ENCODE measurements at places on chromosomes 4 and X.

DNA sequence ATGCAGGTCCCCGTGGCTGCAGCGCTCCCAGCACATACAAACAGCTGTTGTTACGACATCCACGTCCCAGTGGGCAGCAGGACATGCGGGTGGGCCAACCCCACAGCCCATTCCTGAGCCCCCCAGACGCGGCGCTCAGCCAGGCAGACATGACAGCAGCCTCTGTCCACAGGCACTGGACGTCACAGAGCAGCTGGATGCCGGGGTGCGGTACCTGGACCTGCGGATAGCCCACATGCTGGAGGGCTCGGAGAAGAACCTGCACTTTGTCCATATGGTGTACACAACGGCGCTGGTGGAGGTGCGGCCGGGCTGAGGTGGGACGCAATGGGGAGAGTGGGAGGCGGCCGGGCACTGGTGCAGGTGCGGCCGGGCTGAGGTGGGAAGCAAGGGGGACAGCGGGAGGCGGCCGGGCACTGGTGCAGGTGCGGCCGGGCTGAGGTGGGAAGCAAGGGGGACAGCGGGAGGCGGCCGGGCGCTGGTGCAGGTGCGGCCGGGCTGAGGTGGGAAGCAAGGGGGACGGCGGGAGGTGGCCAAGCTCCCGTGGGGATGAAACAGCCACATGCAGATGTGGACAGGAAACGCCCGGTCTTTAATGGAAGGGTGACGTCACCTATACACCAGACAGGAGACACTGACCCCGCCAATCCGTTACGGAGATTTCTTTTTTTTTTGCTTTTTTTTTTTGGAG is 9.4 kb downstream of the PLCXD1 start:
- no peak for DNase-seq

GRCh38 chr4:11469650-11470437 is 41.1 kb upstream of the HS3ST1 start:
- DNase-seq = no peak

DNA sequence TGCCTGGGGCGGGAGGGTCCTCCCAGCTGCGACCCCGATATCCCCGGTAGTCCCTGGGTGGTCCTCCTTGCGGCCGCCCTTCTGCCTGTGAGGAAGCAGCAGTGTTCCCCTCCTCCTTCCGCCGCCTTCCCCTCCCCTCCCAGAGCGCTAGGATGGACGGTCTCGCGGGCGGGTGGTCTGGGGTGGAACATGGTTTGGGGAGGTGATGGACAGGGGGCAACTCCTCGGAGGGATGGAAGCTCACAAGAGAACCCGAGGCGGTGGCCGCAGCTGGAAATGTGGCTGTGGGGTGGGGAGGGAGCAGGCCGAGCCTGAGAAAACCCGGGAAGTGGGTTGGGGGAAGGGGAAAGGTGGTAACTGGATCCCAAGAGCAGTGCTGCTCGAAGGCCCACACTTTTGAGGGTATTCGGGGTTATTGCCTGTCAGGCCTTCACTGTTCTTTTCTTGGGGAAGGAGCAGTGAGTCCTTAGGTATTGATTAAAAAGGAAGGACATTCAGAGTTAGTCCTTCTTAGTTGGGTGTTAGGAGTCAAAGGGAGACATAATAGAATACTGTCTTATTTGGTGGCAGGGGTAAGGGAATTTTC is 581 bp downstream of the UBE2K start:
- DNase-seq = peak; percentile 36

GRCh38 chr4:120070196-120070595 is 3.5 kb upstream of the MAD2L1 start:
- no peak for DNase-seq

DNA sequence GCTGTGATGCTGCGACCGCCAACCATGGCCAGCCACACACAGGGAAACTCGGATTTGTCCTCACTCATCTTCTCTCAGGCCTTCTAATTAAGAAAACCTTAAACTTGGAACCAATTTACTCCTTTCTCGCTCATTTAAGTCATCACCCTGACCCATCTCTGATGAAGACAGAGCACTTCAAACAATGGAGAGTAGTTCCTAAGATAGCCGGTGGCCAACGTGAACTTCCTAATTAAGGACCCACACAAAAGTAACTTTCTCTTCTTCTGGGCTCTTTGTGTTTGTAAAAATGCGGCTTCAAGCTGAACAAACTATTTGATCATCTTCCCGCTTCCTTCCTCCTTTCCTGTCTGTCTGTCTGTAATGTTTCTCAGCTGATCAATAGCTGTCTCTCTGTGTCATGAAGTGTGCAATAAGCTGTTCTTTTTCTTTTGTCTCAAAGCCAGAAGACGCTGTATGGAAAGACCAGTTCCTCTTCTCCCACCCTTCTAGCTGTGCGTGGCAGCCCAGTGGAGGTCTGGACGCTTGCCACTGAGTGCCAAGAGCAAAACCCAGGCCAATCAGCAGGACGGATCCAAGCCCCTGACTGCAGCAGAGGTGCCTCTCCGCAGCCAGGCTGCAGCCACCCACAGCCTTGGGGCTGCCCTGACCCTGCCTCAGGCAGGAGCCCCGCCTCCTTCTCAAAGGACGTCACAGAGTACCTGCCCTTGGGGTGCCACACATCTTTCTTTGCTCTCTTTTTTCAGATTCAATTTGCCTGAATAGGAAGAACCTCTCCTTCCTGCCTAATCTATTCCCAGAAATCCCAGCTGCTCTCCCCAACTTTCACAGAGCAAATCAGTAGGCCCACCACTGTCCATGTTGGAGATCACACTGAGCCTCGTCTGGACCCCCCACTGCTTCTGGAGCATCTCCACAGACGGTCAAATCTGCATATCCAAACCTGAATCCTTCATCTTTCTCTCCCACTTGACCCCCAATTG is 59.3 kb downstream of the MAML3 start:
- peak; percentile 70 for DNase-seq

GRCh38 chr4:126973201-126973600 is 659.6 kb upstream of the INTU start:
- DNase-seq = no peak

DNA sequence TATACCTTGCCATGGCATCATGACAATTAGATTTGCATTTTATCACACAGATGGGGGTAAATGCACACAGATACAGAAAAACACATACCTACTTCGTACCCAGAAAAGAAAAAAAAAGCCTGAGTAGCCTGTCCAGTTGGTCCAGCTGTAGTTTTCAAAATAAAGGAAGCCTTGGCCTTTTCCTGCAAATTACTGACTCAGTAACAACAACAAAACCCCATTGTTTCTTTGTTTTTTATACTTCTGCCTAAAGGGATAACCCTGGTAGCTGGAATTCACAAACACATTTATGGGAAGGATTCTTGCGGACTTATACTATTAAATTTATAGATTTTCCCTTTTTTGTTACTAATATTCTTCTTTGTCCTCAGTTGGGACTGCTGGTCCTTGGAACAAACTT is 156.4 kb upstream of the PCDH10 start:
- peak; percentile 1 for DNase-seq

GRCh38 chrX:105696870-105697269 is 125.5 kb upstream of the NRK start:
- DNase-seq = no peak

DNA sequence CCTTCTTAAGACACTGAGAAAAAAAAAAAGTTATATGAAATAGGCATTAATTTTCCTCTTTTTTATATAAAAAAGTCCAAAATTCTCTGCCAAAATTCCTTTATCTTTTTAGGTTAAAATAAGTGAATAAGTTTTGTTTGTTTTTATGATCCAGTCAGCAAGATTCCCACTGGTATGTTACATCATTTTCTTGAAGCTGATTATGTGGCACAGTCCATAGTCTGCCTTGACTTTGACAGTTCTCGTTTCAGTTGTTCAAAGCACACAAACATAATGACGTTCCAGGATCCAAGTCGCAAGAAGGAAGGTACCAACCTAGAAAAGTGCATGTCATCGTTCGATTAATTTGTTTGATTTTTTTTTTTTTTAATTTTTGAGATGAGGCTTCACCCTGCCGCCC is 9.1 kb downstream of the UCP1 start:
- no peak for DNase-seq

DNA sequence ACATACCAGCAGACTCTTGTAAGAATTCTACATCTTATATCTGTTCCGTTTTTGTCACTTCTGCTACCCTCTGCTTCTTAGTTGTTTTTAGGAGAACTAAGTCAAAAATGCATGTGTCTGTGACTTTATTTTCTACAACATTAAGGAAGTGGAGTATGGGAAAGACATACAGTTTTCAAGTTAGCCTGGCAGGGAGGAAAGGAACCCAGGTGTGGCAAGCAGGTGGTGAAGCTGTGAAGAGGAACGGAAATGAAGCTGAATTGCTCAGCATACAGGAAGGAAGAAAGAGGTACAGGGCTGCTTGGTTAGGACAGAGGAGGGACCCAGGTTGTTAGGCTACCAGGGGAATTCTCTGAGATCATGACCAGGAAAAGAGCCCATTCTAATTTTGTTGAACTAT is 9.4 kb downstream of the GPRIN3 start:
- no peak for DNase-seq

DNA sequence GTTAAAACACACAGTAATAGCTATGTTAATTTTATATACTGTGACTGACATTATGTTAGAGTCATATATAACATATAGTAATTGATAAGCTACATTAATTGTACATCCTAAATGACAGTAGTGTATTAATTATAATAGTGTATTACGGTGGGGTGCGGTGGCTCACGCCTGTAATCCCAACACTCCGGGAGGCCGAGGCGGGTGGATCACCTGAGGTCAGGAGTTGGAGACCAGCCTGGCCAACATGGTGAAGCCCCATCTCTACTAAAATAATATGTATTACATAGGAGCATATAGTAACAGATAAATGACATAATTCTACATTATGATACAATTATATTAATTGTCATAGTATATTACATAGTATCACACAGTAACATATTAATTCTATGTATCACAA is 12.2 kb downstream of the ASMTL start:
- no peak for DNase-seq

- no peak for DNase-seq
Measured at GRCh38 chrX:39519030-39519488, 578.7 kb downstream of the BCOR start.

DNA sequence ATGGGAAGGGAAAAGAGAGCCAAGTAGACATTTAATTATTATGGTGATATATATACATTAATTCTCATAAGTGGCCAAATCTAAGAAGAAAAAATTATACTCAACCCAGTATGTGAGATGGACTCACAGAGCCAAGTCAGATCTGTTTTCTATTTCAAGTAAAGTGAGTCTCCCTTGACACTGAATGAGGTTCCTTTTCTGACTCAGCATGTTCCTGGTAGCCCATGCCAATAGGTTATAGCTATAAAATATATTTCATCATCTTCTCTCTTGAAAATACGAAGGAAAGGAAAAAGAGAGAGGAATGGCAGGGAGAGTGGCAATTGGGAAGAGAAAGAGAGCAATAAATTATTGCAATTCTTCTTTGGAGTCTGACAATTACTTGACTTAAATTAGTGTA is 68.8 kb upstream of the GRIA2 start:
- DNase-seq = no peak

GRCh38 chrX:18891548-18891945 is 92.4 kb downstream of the PHKA2 start:
- no peak for DNase-seq

- DNase-seq = no peak
Measured at GRCh38 chr4:169313732-169314131, 43.0 kb upstream of the SH3RF1 start.

DNA sequence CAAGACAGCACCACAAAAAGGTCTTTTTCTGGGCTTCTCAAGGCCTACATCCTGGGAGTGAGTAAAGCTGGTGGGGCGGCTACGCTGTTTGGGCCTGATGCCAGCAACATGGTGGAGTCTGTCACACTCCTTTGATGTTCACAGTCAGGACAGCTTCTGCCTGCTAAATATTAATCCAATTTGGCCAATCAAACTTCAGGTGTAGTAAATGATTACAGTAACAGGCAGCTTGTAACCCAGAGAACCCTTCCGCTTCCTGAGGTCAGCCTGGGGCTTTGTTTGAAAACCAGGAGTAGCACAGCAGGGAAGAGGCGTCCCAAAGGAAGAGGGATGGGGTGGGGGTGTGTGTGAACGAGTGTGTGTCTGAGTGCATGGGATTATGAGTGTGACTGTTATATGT is 220.4 kb downstream of the MAML3 start:
- no peak for DNase-seq

DNA sequence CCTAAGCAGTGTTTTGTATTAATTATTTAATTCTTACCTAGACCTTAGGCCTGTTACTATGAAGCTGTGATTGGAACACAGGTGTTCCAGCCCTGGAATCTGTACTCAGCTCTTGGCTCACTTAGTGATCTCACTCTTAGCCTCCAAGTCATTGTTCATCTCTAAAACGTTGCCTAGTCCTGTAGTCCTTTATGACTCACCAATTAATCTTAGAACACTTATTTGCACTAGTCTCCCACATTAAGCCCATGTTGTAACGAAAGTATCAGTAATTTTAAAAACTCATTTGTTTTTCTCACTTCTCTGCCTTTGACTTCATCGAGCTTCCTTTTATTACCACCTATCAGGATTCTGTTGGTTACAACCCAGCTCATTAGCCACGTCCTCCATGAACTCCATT is 1224.7 kb upstream of the TENM3 start:
- DNase-seq = no peak

GRCh38 chr4:38105475-38106220 is 145.4 kb downstream of the PTTG2 start:
- no peak for DNase-seq

- DNase-seq = no peak
Measured at GRCh38 chr4:52873191-52873590, 11.1 kb downstream of the RASL11B start.

- no peak for DNase-seq
Measured at GRCh38 chr4:141375855-141376254, 155.2 kb downstream of the ZNF330 start.

GRCh38 chr4:147980586-147980985 is 248.7 kb downstream of the ARHGAP10 start:
- DNase-seq = no peak

GRCh38 chrX:98299785-98300184 is 1416.1 kb downstream of the RPA4 start:
- DNase-seq = peak; percentile 25

DNA sequence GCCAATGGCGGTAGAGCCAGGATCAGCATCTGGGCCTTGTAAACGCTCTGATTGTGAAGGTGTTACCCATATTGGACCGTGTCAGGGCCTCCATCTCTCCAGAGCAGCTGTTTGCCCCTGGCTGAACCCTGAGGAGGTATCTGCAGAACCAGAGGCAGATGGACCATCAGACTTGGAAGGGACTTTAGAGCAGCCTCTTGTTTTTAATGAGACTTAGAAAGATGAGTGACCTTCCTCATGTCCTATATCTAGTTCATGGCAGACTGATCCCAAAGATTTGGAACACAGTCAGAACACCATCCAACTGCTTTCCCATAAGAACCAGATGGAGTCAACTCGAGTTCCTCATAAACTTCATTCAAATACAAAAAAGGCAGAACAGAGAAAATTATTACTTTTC is 135.1 kb upstream of the MSX1 start:
- DNase-seq = no peak

- DNase-seq = no peak
Measured at GRCh38 chrX:39756086-39756883, 341.5 kb downstream of the BCOR start.

Data from kidney capillary endothelial cell (primary cell).